ENCODE measurements at places on chromosomes 11 and 22.

- DNase-seq, result no peak
These were observed 10.7 kb downstream of the MAML2 start for GRCh38 chr11:96332126-96332771.

- DNase-seq, result peak; percentile 99
These were observed at the start of gene DEAF1 for GRCh38 chr11:694563-695287. Gene DEAF1, minus strand, starts transcription at chr11:695222. Its CDS starts 175 bp downstream, at chr11:695047.

- no peak for DNase-seq
These were observed 4.9 kb upstream of the MICAL2 start for GRCh38 chr11:12105471-12105870.

DNA sequence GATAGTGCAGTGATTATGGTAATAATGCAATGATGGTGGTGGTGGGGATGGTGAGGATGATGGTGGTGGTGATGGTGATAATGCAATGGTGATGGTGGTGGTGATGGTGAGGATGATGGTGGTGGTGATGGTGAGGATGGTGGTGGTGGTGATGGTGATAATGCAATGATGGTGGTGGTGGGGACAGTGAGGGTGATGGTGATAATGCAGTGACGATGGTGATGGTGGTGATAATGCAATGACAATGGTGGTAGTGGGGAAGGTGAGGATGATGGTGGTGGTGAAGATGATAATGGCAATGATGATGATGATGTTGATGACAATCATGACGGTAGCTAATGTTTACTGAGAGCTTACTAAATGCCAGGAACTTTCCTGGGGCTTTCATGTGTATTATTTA lies 79.6 kb upstream of the MYOD1 start:
- no peak for DNase-seq

DNA sequence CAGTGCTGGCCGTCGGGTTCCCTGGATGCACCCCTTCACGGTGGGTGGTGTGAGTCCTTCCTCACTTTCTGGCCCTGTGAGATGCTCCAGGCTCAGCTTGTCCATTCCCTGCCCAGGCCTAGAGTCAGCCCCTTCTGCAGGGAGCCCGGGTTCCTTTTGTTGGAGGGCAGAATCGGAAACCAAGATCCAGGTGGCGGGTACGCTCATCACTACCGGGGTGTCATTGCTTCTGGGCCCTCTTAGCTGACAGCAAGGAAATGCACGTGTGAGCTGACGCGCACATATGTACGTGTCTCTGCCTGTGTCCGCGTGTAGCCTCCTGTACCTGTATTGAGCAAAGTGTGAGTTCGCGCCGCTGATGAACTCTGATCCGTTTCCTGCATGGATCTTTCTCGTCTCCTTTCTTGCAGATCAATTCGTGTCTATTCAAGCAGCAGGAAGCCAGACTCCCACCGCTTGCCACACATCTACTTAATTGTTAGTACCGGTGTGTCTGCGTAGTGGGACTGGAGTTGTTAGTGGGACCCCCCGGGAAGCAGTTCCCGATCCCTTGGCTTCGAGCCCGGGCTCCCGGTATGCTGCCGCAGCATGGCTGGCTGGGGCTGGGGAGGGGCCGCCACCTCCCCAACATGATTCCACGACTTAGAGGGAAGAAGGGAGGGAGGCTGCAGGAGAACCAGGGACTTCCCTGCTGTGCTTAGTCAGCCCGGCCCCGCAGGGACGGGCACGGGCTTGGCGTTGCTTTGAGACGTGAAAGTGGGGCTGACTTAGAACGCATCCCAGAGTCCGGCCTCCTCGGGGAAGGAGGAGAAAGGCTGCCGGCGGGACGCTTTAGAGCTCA lies 35.9 kb upstream of the GRAMD4 start:
- no peak for DNase-seq

DNA sequence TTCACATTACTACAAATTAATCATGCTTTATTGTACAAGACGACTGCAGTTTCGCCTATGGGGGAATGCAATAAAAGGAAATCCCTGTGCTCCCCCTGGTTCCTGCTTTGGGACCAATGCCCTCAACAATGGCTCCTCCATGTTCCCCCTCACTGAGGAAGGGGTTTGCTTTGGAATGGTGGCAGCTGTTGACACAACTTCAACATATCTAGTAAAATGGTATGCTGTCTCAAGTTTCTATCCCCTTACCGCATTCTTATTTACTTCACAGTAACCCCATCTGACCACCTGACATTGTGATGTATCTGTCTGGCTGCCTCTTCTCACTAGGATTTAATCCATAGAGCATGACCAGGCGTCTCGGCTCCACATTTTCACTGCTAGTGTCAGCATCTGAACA lies 48.8 kb downstream of the PIWIL3 start:
- DNase-seq, result no peak

DNA sequence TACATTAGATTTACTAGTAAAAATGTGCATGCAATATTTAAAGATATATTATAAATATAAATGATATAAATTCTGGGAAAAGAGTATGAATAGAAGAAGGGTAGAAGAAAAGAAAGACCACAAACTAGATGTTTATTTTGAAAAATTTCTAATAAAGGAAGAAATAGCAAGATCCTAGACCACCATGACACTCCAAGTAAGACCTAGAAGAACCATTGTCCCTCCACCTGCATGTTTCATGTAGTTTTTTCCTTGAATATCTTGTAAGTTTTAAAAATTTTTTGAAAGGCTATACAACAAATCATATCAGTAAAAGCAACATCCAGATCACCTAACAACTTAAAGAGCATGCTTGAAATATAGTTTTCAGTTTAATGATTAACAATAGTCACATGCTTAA lies 46.8 kb downstream of the ARHGAP32 start:
- no peak for DNase-seq

DNA sequence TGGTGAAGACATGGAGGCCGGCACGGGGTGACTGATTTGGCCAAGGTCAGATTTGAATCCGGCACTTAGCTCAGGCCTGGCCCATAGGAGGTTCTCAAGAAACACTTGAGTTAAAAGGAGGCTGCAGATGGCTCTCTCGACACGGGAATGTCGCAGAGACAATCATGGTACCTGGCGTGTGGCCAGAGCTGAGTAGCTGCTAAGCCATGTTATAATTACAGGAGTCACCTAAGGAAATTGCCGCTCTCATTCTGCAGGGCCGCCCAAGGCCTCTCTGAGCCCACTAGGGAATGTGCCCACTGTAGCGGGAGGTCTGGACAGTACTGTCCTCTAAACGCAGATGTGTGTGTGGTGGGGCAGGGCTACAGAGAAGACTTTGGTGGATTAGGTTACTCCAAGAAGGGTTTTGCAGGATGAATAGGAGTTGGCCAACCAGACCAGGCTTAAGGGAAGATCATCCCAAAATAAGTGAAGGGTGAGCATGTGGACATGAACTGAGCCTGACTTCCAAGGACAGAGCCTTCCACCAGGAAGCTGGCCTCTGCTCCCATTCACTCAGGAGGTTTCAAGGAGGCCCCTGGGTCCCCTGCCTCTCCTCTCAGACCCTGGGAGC lies 19.3 kb upstream of the PRR5 start:
- DNase-seq, result no peak

- DNase-seq, result no peak
These were observed 979 bp downstream of the SMIM38 start for GRCh38 chr11:69156673-69157155.

DNA sequence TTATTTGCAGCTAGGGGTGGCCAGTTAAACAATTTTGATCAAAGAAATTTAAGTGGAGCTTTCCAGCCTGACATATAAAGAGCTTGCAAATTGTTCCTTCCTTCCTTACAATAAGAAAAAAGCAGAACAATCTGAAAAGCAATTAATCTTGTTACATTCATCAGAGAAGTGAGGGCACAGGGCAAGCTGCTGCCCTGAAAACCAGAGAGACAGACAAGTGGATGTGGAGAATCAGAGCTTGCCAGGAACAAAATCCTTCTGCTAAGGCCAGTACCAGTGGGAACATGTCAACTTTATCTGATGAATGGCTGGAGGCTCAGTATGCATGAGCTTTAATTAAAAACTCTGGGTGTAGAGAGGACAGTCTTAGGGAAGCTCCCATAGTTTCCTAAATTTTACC lies 8.8 kb downstream of the CCDC179 start:
- DNase-seq, result no peak

- no peak for DNase-seq
These were observed 180.8 kb downstream of the DBX1 start for GRCh38 chr11:19979519-19979845.

- DNase-seq, result no peak
These were observed 6.2 kb downstream of the TSKU start for GRCh38 chr11:76789443-76789719.

DNA sequence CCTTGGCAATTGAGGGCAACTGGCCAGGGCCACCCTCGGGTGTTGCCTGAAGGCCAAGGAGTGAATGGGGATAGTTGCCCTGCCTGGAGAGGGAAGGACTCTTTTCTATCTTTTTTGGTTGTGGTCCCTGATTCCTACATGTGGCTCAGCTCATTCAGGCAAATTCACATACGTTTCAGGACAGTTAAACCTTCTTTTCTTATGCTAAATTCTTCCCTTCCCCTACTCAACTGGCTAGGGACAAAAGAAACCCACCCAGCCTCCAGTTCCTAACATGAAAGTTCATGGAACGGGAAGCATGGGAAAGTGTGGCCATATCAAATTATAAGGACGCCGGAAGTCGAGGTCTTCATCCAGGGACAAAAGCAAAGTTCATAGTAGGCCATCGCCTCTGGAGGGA lies 26.3 kb upstream of the APLNR start:
- no peak for DNase-seq

DNA sequence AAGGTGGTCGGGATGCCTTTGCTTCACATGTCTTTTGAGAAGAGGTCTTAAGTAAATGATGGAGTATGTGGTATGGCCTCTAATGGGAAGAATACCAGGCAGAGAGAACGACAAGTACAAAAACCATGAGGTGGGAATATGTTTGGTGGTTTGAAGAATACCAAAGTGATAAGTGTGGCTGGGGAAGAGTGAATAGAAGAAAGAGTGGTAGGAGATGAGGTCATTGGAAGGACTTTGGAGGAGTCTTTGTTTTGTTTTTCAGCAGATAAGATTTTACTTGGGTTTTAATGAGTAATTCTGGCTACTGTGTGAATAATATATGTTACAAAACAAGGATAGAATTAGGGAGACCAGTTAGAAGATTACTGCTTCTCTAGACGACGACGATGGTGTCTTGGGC lies 515.4 kb downstream of the RAB38 start:
- no peak for DNase-seq

GRCh38 chr11:124543554-124543953 lies at the start of gene OR8B12:
Gene OR8B12, minus strand, starts transcription at chr11:124543654. Its CDS starts 0 bp downstream, at chr11:124543654.
- no peak for DNase-seq

DNA sequence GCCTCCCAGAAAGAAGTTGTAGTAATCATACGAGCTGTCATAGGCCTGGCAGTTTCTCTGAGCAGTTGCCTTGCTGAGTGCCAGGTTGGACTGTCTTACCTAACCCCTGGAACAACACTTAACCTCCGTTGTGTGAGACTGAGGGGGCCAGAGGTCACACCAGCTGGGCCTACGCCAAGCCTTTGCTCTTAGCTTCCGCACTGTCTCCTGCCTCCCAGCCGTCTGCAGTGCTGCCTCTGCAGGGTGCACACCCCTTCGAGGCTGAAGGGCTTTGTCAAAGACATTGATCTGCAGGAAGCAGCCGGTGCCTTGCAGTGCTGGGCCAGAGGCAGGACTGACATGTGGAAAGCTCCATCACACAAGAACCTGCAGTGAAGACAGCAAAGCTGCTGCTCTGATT lies 16.7 kb downstream of the TAB1 start:
- no peak for DNase-seq

GRCh38 chr11:67252831-67253239 lies 13.4 kb upstream of the GRK2 start:
- no peak for DNase-seq

DNA sequence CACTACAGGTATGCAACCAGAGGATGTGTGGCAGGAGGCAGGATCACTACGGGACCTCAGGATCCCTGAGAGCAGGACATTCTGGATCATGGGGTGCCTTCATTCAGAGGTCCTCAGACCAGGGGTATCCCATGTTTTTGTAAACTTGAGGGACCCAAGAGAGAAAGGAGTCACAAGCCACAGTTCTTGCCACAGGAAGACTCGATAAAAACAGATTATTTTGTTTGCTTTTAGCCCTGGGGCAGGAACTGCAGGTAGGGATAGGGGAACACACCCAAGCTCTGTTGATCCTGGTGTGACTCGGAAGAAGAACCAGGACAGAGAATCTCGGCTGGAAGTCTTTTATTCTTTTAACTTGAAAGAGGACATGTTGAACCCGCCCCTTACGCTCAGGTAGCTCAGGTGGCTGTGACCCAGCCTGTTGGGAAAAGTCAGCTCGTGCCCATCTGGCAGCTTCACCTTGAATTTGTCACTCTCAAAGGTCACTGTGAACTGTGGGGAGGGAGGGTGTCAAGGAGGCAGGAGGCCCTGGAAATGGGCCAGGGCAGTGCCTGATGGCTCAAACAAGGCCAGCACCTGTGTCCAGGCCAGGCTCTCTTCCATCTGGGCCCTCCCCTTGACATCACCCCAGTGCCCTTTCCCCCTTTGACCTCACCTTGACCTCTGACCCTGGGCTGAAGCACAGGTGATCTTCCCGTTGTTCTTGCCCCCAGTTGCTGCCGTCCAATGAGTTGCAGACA lies 9.8 kb downstream of the LGALS2 start:
- no peak for DNase-seq
